ENCODE measurements at places on chromosomes 12 and 14. TPM values are rescaled to one million over a fixed set of nuclear protein-coding genes. Genes with fewer than 3 reads are reported as not detected.

The HOXC9 gene
- polyA plus RNA-seq, result 12.1 TPM

The LRTM2 gene
- polyA plus RNA-seq, result not detected

The PAH gene
- 34.3 TPM for polyA plus RNA-seq

DNA sequence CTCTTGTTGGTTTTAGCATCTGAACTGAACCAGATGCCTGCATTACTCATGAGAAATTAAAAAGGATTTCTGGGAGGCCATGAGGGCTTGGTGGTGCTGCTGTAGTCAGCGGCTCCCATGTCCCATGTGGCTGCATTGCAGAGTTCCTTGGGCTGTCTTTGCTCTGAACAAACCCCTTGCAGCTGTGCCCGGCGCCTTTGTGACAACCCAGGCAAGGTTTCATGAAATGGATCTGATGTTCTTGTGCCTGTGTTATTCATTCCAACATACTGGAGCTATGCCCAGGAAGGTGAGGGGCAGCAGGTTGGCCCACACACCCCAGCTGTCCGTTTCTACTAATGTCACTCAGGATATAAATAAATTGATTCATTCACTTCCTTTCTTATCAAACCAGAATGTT lies 40.8 kb downstream of the TGFB3 start:
- no peak for DNase-seq

DNA sequence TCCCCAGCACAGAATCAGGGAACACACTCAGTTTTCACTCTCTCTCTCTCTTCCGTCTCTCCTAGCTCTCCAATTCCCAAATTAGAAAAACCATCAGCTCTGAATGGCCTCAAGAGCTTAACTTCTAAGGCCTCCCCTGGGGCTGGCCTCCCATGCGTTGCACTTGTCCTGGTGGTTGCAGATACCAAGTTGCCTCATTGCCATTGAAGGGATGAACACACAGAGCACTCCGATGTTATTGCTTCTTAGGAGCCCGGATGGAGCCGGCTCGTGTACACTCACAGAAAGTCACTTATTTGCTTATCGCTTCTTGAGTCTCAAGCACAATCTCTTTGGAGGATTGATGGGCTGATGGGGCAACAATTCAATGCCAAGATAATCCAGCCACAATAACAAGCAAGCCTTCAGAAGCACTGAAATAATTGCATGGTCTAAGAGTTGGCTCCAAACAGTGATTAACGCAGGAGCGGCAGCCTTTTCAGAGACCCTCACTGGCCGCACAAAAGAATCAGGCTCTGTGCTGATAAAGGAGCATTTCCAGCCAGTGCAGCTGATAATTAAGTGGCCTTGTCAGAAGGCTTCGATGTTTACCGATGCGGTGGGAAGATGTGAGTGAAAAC lies 175.8 kb upstream of the TMEM132C start:
- DNase-seq, result no peak

- DNase-seq, result no peak
Measured at GRCh38 chr12:113145720-113146551, 3.6 kb upstream of the CFAP73 start.

DNA sequence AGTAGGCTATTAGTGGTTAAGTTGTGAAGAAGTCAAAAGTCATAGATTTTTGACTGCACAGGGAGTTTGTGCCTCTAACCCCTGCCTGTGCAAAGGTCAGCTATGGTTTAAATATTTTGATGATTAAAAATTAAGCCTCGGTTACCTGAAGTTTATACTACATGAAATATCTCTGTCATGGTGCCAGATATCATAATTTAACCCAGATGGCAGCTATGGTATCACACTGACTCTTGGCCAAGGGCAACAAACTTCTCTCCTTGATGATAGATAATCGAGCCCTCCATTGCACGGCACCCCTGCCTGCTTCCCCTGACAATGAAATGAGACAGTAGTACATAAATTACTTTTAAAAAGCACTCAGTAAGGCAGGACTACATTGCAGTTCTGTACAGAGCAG lies 80.8 kb downstream of the SLC35F4 start:
- DNase-seq, result no peak

DNA sequence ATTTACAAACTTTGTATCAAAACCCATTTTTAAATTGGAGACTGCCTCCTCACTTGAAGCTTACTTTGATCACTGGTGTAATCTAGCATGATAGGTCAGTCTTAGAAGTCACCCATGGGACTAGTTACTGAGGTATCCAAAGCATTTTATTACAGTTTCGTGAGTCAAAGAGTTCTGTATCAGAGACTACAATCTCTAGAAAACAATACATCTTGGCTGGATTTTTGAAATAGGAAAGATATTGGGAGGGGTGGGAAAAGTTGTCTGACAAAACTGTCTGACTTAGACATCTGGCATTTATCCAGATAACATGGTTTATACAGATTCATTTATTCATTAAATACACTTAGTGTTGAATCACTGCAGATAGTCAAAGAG lies 173.5 kb upstream of the PDZRN4 start:
- DNase-seq, result no peak

DNA sequence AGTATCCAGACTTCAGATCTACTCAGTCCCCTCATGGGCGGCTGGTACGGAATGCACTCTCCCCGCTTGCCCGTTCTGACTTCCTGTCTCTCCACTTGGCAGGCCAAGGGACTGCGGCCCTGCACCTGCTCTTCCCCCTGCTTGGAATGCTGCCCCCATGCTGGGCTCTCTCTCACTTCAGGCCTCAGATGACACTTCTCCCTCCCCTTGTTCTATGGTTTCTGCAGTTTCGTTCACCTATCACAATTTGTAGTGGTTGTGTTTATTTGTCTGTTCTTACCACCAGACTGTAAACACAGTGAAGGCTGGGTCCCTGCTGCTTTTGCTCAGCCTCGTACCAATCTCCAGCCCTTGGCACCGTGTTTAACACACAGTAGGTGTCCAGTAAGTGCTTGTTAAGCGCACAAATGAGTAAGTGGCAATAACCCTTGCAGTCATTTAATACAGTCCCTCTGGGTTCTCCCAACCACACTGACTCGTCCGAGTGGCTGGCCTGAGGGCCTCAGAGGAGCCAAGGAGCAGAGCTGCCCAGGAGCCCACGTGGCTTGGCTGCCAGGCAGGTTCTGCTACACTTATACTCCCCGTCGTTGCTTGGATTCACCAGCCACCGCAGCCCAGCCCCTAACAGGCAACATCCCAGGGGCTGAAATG lies 11.8 kb downstream of the SLC6A12 start:
- DNase-seq, result no peak

GRCh38 chr14:29993143-29993542 lies 65.5 kb upstream of the PRKD1 start:
- no peak for DNase-seq

GRCh38 chr14:74579447-74580274 lies 32.4 kb downstream of the LTBP2 start:
- no peak for DNase-seq

DNA sequence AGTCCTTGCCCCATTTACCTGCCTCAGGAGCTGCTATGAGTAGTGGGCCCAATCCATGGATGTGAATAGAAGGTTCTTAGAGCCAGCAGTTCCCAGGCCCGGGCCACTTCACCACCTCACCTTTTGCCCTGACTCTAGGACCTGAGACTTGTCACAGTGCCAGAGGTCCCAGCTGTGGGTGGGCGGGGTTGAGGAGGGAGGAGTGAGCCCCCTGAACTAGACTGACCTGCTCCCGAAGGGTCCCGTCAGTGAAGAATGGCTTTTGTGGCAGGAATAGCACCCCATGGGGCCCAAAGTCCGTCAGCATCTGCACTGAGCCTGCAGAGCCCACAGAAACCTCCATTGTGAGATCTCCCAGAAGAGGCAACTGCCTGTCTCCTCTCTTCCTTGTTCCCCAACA lies 12.9 kb downstream of the ABCD4 start:
- DNase-seq, result no peak

- no peak for DNase-seq
Measured at GRCh38 chr12:68608191-68608590, 2.5 kb upstream of the RAP1B start.

- no peak for DNase-seq
Measured at GRCh38 chr12:102765736-102766135, 151.3 kb downstream of the PAH start.

The AQP2 gene
- polyA plus RNA-seq, result 0.40 TPM

GRCh38 chr12:72330301-72330700 lies 58.1 kb downstream of the TRHDE start:
- DNase-seq, result peak; percentile 18

GRCh38 chr12:68572661-68573060 lies 38.0 kb upstream of the RAP1B start:
- no peak for DNase-seq

GRCh38 chr12:25249931-25250738 lies 594 bp downstream of the KRAS start:
- DNase-seq, result peak; percentile 57

DNA sequence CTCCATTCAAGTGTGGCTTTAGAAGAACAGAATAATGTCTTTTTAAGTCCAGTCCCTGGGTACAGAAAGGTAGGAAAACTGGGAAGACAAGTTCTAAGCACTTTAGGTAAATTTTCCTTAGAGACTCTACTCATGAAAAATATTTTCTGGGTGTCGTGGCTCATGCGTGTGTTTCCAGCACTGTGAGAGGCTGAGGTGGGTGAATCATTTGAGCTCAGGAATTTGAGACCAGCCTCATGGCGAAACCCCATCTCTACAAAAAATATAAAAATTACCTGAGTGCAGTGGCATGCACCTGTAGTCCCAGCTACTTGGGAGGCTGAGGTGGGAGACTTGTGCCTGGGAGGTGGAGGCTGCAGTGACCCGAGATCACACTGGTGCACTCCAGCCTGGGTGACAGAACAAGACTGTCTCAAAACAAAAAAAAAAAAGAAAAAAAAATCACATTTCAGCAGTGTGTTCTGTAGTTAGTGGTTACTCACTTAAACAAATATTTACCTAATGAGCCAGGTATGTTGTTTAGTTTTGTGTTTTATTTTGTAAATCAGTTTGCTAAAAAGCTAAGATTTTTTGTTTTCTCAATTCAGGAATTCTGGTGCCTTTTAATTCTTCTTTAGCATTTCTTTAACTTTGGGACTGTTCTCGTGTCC lies 52.3 kb upstream of the RD3L start:
- DNase-seq, result no peak

- no peak for DNase-seq
Measured at GRCh38 chr14:81231540-81231939, 10.8 kb upstream of the GTF2A1 start.

DNA sequence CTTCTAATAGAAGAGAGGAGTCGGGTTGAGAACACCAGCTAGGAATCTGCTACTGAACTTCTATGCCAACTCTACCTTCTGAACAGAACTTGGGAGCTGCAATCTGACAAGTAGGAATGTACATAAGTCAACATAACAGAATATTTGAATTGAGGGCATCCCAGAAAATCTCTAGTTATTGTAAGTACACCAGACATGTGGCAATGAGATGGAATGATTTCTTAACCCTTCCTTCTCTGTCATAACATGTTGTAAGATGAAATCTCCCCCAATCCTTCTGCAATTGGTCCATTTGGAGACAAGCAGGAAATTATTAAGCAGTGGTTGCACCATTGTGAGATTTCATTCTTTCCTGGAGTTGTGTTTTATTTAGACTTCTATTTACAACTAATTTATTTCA lies 68.7 kb upstream of the TMPO start:
- no peak for DNase-seq

DNA sequence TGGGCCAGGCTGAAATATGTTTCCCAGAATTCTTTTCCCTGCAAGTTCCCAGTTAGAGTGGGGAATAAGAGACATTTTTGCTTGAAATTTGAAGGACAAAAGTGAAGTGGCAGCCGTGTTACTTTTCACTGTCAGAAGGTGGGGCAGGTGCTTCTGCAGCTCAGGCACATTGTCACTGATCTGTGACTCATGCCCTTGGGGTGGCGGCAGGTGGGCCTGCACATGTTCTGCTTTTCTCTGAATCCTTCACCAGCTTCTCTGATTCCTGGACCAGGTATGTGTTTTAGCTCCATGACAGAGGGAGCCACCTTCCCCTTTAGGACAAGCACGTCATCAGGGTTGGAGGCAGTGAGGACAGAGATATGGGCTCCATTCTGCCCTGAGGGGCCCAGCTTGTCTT lies 11.7 kb upstream of the KCNA5 start:
- no peak for DNase-seq

DNA sequence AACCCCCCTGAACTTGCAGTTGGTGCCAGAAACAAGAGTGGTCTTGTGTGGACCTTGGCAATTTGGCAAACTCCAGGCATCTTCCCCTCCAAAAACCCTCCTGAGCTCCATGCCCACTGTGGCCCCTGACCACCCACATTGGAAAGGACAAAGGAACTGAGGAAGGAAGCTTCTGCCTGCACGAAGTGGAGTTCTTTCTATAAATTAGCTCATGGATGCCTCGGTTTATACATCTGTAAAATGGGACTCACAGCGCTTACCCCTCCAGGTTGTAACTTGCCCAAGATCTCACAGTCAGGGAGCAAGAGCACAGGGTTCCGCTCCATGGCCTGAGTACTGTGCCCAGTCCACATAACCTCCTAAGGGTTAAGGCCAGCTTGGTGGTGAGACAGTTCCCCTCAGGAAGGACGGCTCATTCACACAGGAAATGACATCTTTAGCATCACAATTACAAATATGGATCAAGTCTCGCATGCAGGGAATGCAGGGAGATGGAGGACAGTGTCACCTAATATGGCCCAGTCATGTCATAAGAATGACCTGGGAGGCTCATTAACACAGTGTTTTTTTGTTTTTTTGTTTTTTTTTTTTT lies 66.6 kb downstream of the CLMN start:
- DNase-seq, result no peak

DNA sequence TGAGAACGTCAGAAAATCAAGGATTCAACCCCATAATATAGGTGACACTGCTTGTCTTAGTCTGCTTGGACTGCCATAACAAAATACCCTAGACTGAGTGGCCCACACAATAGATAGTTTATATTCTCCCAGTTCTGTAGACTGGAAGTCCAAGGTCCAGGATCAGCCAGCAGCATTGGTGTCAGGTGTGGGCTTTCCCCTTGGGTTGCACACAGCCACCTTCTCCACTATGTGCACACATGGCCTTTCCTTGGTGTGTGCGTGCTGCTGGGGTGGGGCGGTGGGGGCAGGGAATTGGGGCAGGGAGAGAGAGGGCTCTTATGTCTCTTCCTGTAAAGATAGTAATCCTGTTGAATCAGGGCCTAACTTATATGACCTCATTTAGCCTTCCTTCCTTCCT lies 106.4 kb downstream of the SLC25A47 start:
- no peak for DNase-seq

DNA sequence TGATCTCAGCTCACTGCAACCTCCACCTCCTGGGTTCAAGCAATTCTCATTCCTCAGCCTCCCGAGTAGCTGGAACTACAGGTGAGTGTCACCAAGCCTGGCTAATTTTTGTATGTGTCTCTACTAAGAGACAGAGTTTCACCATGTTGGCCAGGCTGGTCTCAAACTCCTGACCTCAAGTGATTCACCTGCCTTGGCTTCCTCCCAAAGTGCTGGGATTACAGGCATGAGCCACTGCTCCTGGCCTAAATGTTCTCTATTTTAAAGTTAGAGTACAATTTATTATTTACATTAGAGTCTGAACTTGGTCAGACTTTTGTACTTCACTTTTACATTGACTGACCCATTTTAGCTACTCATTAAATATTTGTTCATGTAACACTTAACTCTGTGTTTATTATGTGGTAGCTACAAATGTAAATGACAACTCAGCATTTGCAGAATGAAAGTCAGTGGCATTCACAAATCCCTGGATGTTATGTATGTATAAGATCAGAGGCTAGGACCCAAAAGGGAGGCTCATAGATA lies 409.6 kb downstream of the APAF1 start:
- no peak for DNase-seq

The KRT83 gene
- not detected for polyA plus RNA-seq
